ENCODE measurements at places on chromosomes 6 and 20.

DNA sequence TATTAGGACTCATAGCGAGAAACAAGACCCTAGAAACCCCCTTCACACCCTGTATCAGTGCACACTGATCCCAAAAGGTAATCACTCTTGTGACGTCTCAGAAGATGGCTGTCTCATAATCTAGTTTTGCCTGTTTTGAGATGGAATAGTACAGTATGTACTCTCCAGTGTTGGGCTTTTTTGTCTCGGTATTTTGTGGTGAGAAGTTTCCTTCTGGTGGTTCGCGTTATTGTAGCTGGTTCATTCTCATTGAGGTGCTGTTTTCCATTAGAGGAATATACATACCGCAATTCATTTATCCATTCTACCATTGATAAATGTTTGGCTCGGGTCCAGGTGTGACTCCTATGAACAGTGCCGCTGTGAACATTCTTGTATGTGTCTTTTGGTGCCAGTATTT, 27.9 kb upstream of the MAP3K4 start:
- DNase-seq = no peak

DNA sequence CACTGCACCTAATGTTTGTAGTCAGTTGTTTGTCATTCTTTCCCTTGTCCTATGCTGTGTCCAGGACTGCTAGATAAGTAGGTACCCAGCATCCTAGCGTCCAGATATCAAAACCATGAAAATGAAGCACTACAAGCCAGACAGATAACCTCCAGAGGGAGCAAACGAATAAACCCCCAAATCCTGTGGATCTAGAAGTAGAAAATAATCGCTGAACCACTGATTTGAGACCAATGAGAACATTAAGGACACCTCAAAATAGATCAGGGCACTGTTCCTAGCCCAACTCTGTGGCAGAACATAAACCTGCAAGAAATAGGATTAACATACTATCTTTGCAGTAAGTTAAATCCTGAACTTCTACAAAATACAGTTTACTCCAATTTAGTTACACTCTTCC, 1.1 kb upstream of the KLHL32 start:
- DNase-seq = no peak

DNA sequence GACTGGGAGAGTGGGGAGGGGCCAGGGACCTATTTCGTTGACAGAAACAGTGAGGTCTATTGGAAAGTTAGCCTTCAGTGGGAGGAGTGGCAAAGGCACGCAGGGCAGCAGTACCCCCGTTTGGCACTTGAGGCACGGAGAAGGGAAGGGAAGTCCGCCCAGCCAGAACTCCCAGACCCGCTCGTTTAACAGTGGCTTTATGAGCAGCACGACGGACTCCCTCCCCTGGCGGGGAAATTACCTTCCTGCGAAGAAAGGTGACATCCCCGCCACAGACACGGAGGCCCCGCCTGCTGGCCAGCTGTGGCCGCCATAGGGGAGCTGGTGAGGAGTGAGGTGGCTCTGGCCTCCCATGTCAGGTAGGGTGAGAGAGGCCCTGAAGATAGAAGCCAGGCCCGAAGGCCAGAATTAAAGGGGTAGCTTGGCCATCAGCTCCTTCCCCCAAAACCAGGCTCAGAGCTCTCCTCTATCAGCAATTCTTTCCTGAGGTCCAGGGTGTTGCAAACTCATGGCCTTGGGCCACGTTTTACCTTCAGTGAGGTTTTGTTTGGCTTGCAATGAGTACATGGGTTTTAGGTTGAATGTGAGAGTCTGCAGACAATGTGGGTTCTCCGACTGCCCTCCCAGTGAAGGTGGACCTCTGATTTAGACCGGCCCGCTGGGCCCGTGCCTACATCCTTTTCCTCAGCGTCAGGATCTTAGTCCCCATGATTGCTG, 123.7 kb downstream of the MRPL14 start:
- DNase-seq = no peak

- DNase-seq = no peak
Observed at GRCh38 chr20:5835871-5836270, 85.7 kb downstream of the SHLD1 start.

- no peak for DNase-seq
Observed at GRCh38 chr6:44471271-44471981, 83.9 kb downstream of the CDC5L start.

DNA sequence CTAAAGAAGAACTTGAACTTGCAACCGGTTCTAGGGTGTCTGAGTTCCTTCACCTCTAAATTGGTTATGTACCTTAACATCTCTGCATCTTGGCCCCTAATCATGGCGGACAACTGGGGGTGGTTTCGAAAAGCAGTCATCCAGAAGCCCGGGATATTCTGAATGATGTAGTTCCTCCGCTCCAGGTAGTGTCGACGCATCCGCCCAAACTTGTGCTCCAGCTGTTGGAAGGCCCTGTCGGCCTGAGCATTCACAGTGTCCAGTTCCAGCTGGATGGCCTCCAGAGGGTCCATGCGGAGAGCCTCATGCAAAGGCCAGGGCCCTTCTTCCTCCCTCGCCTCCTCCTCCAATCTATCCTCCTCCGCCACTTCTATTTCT, 887 bp downstream of the TSPYL1 start:
- DNase-seq = no peak

DNA sequence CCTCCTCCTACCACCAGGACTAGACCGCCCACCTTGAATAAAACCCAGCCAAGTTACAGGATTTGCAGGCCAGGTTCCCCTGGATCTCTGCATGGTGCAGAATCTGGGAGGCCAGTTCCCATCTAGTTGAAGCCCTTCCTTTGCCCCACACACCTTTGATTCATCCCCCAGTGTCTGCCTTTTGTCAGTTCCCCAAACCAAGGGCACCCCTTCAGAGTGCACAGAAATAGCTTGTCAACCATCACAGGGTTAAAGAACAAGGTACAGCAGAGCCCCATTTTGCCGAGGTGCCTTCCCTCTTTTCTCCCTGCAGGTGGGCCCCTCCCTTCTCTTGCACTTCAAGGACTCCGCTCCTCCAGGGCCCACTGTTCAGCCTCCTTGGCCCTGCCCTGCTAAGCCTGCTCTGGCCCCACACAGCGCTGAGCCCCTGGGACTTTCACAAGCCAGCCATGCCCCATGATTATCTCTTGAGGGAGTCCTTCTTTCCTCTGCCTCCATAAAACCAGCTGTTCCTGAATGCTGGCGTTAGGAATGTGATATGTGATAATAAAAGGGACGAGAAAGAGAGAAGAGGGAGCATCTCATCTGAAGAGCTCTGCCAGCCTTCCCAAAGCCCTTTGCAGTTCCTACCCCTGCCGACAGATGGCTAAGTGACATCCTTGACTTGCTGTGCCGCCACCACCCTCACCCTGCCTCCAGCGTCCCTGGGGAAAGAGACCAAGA, 280.3 kb downstream of the CDC5L start:
- DNase-seq = peak; percentile 76

GRCh38 chr6:137165375-137166246, 7.8 kb downstream of the IL22RA2 start:
- DNase-seq = peak; percentile 9

- DNase-seq = no peak
Observed at GRCh38 chr6:37893257-37893656, 73.7 kb downstream of the ZFAND3 start.

DNA sequence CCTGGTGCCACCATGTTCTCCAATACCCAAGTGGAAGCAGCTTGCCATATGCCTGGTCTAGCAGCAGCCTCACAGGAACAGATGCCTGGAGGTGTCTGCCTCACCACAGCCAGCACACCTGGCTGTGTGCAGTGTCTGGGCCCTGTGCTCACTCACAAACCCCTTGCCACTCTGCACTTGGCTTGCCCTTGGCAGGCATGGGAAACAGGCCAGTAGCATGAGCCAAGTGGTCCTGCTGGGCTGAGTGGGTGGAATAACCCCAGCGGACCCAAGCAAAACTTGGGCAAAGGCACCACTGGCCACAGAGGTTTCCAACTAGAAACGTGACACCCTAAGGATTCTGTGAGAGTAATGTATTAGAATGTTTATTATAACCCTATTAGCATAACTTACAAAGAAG, 600.5 kb upstream of the GJE1 start:
- DNase-seq = no peak

DNA sequence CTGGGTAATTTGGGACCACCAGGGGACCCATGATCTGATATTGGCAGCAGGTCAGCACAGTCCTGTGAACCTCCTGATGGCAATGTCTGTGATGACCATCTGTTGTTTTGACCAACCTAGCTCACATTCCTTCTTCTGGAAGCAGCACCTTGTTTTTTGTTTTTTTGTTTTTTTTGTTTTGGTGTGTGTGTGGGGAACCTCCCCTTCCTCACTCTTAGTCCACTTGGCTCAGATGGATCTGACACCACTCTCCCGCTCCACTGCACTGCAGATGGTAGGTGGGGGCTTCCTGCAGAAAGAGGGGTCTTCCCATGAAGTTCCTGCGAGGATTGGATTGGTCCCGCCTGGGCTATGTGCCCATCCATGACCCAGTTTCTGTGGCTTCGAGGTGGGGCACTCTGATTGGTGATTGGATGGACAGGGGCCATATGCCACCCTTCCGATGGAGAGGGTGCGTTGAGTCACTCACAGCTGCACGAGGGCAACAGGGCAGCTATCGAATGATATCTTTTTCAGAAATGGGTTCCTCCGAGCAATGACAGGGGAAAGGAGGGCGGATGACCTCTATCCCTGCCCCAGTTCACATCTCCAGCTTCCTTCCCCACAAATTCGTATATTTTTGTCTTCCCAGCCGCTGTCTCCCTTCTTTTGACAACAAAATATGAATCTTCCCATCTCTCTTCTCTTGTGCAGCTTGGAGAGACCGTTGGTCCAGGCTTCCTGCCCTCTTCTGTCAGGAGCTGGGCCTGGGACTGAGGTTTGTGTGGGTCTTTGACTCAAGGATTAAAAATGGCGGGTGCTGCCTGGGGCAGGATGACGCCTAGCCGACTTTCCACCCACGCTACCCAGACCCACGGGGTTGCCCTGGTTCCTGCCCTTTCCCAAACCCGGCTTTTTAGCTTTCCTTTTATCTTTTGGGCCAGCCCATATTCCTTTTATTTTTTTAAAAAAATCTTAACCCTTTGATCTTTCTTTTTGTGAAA, 132.1 kb upstream of the KCNG1 start:
- no peak for DNase-seq

GRCh38 chr20:26308961-26309360, 612.3 kb upstream of the ZNF337 start:
- DNase-seq = no peak
